CD4-positive, alpha-beta memory T cell (primary cell): ENCODE measurements at places on chromosomes 6 and 20. TPM values are rescaled to one million over a fixed set of nuclear protein-coding genes. Genes with fewer than 3 reads are reported as not detected.

DNA sequence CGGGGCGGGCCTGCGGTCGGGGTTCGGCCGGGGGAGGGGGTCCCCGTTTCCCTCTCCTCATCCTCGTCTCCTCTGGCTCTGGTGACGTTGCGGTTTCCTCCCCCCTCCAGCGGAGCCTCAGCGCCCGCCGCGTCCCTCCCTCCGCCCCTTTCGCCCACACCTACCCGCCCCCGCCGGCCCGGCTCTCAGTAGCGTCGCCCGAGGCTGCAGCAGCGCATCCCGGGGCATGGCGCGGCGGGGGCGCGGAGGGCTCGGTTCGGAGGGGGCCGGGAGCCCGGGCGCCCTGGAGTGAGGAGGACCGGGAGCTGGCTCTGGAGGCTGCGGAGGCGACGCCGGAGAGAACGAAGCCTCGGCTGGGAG is at the start of gene DSE:
Gene DSE (plus strand): TSS at position 188 of the 360 bp plus-strand sequence. CDS start 28,304 bp downstream, outside the sequence.
- peak; percentile 57 for DNase-seq

- DNase-seq: no peak
These were observed 55.6 kb upstream of the NEDD9 start for GRCh38 chr6:11288065-11288464.

The SLC22A2 gene
- polyA plus RNA-seq: not detected

DNA sequence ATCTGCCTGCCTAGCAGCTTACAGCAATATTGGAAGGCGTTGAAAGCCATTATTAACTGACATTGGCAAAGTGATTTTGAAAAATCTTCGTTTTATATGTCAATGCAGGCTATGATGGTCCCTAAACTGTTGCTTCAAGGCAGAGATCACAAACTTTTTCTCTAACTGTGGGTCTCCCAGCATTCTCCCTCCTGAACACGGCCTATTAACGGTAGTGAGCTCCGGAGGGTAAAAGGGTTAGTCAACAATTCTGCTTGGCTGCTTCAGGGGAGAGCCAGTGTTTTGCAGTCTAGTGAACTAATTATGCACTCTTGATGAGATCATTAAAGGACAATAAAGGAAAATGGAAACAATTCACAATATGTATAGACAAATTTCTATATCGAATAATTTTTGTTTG is 261.8 kb upstream of the QKI start:
- no peak for DNase-seq

DNA sequence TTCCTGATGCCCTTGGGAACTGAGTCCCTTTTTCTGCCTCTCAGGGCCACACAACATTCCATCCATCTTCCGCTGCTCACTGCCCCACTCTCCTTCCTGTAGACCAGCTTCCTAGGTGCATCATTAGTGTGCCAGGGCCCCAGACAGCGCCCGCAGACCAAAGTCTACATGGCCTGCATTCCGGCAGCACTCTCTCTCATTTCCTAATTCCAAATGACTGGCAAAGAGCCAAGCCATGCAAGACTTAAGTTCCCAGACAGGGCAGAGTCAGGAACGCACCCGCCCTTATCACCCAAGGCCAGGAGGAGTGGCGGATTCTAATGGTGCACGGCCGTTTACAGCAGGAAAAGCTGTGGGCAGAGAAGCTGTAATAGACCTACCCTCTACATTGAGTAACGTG is 159.8 kb upstream of the ARID1B start:
- no peak for DNase-seq

The MPIG6B gene
- not detected for polyA plus RNA-seq

The SLC22A1 gene
- polyA plus RNA-seq: 0.11 TPM

- no peak for DNase-seq
These were observed 9.3 kb upstream of the TRAF3IP2 start for GRCh38 chr6:111614833-111615582.

GRCh38 chr6:66068033-66068432 is 361.0 kb upstream of the EYS start:
- no peak for DNase-seq

The LPIN3 gene
- polyA plus RNA-seq: not detected

GRCh38 chr6:75397656-75398465 is 95.7 kb downstream of the FILIP1 start:
- DNase-seq: no peak

The PLTP gene
- 0.69 TPM for polyA plus RNA-seq

DNA sequence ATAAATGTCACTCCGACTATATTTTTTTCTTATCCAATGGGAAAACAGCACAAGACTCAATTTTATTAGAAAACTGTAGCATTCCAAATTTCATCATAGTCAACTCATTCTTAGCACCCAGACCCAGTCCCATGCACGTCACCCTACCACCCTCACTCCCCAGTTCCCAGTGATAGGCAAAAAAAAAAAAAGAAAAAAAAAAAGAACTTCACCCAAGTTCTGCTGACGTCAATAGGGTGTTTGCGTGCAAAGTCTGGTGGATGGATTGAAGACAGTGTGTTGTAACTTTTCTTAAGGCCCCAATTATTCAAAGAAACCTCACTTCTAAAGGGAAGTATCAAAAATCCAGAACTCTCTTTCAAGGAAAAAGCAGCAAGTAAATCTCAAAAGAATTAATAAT is 213.9 kb upstream of the PRDM1 start:
- DNase-seq: no peak

- DNase-seq: no peak
These were observed 397.4 kb upstream of the NOX3 start for GRCh38 chr6:155853011-155853410.

GRCh38 chr6:129673748-129674147 is 36.2 kb downstream of the ARHGAP18 start:
- DNase-seq: no peak

- DNase-seq: no peak
These were observed 223.7 kb upstream of the SULF2 start for GRCh38 chr20:48008850-48009515.

- no peak for DNase-seq
These were observed 704 bp upstream of the FAM210B start for GRCh38 chr20:56358070-56358469.

The CST4 gene
- not detected for polyA plus RNA-seq

The GCNT2 gene
- 1.3 TPM for polyA plus RNA-seq

The ERVFRD-1 gene
- polyA plus RNA-seq: 0.05 TPM

GRCh38 chr6:116450769-116451740 is 10.1 kb upstream of the CALHM6 start:
- no peak for DNase-seq

GRCh38 chr6:151303231-151303630 is 63.5 kb downstream of the AKAP12 start:
- no peak for DNase-seq

DNA sequence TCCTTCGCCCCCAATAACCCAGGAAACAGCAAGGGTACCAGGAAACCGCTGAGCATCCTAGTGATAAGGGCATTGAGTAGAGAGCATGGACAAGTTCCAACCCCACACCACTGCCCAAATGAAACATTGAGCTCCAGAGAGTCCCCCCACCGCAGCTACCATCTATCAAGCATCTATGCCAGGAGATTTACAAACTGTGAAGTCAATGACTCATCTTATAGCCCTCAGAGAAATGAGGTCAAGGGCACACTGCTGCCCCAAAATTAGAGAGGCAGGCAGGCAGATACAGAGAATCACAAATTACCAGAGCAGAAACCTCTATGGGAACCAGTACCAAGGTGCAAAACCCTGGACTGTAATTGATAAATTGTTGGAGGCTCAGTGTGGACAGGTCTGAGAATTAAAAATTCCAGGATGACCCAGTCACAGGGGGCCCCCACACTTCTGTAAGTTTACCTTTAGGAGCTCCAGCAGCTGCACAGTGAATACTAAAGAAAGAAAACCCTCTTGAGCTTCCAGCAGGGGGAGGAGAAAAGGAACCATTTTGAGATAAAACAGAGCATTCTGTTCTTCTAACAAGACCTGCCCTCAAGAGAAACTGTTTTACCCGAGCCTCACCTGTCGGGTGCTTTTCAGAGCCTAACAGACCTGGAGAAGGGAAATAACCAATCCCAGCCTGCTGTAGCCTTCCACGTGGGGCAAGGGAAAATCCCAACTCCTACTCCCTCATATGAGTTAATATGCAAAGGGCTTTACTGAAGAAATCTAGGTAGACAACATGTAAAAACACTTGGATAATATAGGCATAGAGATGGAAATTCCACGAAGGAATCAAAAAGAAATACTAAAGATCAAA is 118.0 kb upstream of the ARID1B start:
- no peak for DNase-seq

The CLPSL1 gene
- polyA plus RNA-seq: not detected

The CLDN20 gene
- polyA plus RNA-seq: not detected

GRCh38 chr6:45630801-45631200 is 253.1 kb upstream of the SUPT3H start:
- DNase-seq: no peak

GRCh38 chr20:4569092-4569491 is 152.6 kb upstream of the PRND start:
- DNase-seq: no peak

The CDH4 gene
- 1.1 TPM for polyA plus RNA-seq

- DNase-seq: no peak
These were observed 304.5 kb downstream of the PRL start for GRCh38 chr6:21992178-21992967.

The PPIL1 gene
- 18.6 TPM for polyA plus RNA-seq

DNA sequence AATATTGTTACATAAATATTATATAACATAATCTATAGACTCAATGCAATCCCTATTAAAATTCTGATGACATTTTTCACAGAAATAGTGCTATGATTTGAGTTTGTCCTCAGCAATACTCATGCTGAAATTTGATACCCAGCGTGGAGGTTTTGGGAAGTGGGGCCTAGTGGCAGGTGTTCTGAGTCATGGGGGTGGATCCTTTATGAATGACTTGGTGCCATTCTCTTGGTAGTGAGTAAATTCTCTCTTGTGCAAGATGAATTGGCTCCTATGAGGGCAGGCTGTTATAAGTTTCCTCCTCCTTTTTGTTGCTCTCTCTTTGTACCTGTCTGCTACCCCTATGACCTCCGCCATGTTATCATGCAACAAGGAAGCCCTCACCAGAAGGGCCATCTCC is 65.8 kb downstream of the SHPRH start:
- no peak for DNase-seq

DNA sequence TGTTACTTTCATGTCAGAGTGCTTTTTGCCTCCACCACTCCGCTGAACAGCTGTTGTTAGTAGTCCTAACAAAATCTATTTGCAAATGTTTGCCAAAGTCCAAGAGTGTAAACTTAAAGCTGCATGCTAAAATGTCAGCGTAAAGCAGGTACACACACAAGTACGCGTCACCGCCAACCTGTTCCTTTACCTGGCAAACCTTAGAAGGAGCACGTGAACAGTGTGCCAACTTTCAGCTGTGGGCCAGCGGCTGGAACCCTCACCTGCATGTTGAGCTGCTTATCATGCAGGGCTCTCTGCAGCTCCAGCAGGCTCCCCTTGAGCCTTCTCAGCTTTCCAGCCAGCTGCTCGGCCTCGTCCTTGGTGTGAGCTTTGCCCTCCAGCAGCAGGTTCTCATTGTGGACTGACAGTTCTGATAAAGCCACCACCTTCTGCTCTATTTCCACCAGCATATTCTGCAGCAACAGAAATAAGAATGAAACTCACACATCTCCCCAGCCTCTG is 359.3 kb downstream of the SYNE1 start:
- DNase-seq: no peak

The MOG gene
- not detected for polyA plus RNA-seq

DNA sequence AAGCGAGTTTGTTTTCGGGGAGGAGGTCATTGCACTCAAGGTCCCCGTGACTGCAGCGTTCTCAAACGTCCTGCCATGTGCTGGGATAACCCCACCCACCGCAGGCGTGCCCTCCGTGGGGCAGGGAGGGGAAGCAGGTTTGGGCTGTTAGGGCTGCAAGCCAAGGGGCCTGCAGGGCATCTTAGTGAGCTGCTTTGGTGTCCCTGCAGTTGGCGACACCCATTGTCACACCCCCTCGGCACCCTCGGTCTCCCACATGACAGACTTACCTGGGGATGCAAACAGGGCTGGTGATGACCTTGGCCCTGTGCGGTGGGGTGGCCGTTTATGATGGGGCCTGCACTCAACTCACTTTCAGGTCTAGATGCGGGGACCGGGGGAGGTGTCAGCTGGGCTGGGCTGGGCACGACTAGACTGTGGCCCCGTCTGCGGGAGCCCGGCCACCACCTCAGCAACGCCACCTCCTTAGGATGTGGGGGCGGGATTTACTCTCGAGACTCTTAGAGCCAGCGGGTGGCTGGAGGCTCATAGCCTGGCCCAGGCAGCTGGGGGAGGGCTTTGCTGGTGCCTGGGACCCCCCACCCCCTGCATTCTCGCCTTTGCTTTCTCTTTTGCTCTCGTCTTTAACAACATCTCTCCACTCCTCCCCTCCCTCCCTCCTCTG is 6.5 kb upstream of the GATA5 start:
- no peak for DNase-seq

DNA sequence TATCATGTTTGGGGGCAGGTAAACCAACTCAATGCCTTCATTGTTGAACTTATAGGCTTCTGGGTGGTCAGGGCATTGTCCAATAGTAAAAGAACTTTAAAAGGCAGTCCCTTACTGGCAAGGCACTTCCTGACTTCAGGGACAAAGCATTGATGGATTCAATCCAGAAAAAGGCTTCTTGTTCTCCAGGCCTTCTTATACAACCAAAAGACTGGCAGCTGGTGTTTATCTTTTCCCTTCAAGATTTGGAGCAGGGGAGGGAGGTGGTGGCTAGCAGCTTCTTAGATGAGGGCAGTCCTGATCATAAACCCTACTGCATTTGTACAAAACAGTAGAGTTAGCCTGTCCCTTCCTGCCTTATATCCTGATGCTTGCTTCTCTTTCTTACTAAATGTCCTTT is 57.5 kb downstream of the NCOA3 start:
- no peak for DNase-seq

DNA sequence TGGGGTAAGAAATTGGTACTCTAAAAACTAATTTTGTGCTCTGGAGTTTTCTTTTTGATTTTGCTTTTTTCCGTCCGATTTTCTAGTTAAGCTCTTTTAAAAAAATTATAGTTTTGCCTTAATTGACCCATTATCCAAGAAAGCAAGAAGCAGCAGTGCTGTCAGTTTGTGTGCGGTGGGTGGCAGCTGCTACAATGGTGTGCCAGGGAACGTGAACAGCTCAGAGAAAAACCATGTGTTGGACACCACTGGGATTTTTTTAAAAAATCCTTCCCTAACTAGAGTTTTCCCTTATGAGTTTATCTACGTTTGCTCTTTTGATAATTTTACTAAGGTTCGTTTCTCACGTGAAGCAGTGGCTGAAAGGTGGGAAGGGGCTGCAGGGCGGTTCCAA is 8.0 kb downstream of the MAP3K5 start:
- no peak for DNase-seq

The PROCR gene
- polyA plus RNA-seq: 1.9 TPM

DNA sequence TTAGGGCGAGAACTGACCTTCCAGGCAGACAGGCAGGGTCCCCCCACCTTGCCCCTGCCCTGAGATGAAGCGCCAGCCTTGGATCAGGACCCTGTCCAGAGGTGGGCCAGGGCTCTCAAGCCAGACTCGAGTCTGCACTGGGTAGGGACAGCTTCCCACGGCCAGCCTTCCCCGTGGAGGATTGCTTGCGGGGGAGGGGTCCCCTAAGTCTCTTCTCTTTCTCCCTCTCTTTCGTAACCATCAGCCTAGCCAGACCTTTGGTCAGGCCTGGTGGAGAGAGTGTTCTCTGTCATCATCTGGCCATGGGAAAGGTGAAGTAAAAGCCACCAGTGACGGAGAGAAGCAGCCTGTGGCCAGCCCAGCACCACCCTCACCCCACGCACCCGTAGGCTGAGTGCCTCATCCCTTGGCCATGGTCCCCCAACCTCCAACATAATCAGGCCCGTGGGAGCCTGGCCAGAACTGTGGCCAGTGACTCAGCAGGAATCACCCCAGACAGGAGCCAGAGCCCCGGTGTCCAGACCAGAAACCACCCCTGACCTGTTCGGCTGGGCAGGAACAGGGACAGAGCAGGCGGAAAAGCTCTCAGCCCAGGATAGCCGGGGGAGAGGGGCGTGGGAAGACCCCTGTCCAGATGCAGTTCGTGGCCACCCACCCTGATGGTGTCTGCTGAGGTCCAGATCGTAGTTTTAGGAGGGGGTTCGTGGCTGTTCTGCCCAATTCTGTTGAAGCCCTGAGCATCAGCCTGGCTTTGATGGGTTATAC is 47.1 kb downstream of the SNAI1 start:
- DNase-seq: no peak
